Thyroid gland (tissue), 4 donors: ENCODE measurements at places on chromosomes 13 and 19. TPM values are rescaled to one million over a fixed set of nuclear protein-coding genes. Genes with fewer than 3 reads are reported as not detected.

DNA sequence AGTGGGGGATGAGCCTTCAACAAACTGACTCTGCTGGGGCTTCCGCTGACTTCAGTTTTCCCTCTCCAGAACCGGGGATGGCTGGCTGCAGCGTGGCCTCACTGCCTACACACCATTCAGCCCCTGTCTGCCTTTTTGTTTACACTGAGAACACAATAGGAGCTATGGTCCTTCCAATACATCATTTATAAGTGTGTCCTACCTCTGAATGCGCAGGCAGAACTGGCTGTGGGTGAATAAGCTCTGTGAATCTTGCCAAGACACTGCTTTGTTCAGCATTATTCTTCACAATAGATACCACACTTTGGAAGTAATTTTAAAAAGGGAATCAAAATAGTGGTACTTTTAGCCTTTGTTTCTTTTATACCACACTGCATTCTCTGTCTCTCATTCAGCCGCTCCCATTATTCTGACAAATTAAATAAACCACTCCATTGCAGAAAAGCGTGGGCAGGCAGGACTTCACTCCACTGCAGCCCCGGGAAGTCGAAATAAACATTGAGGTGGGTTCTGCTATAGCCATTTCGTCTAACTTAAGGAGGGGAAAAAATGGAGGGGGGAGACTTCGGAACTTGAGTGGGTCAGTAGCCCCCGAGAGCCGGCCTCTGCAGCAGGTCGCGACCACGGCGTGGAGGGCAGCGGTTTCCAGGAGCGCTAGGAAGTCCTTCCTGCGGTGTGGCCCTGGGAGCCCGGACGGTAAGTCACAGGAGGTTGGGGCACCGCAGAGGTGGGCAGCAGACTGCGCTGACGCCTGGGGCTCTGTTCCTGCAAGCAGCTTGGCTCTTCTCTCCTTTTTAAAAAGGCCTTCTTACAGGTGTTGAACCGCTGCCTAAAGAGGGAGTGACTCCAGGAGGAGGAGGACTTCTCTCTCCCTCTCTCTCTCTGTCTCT, 94.8 kb upstream of the SOX1 start:
- H3K4me3 ChIP-seq: no peak overlapping the region
- H3K4me1 ChIP-seq: no peaks in the 10 kb centered on the region
- no peaks in the 10 kb centered on the region for H3K36me3 ChIP-seq
- no peak overlapping the region for H3K27ac ChIP-seq
- H3K27me3 ChIP-seq: no peaks in the 10 kb centered on the region

Gene KLK4
- not detected for total RNA-seq

DNA sequence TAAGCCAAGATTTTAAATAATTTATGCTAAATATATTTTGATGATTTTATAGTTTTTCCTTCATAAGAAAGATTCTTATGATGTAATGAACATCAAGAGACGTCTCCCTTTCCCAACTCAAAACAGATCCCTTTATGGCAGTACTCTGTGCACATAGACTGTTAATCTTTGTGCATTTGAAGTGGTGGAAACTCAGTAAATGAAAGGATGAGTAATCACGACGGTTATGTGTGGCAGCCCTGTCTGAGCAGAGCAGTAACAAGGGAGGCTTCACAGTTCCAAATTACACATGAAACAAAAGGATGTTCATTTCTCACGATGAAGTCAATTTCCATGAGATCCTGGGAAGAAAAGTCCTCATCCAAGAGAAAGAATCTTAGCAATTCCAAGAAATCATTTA, 498.1 kb downstream of the KLF5 start:
- H3K4me1 ChIP-seq: peaks cover 9% of the 10 kb centered on the region
- H3K36me3 ChIP-seq: no peaks in the 10 kb centered on the region
- DNase-seq: no peak
- H3K4me3 ChIP-seq: no peak overlapping the region
- H3K27me3 ChIP-seq: no peaks in the 10 kb centered on the region

DNA sequence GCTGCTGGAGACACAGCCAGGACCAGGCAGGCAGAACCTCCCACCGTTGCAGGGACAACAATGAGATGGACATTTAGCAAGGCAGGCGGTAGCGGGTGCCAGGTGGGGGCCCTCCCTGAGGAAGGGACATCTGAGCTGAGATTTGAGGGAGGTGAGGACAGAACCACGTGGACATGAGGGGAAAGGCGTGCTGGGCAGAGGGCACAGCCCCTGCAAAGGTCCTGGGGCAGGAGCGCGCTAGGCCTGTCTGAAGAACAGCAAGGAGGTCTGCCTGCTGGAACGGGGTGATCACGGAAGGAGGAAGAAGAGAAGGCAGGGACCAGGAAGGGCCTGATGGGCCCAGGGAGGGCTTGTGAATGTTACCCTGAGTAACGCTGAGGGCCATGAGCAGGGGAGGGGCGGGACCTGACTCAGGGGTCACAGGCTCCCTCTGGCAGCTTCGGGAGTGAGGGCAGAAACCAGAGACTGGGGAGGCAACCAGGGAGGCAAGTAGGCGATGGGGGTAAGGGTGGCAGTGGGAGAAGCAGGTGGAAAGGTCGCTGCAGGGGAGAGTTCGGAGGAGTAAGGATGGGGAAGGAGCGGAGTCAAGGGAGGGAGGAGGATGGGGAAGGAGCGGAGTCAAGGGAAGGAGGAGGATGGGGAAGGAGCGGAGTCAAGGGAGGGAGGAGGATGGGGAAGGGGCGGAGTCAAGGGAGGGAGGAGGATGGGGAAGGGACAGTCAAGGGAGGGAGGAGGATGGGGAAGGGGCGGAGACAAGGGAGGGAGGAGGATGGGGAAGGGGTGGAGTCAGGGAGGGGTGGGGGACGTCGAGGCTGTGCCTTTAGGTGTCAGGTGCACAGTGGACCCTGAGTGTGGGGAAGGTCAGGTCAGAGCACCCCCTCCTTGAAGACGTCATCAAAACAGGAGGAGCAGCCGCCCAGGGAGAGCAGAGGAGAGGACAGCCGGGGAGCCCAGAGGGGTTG, 15.7 kb upstream of the B3GNT3 start:
- no peak overlapping the region for H3K4me3 ChIP-seq
- no peak for DNase-seq
- H3K27me3 ChIP-seq: no peaks in the 10 kb centered on the region
- H3K27ac ChIP-seq: no peak overlapping the region

DNA sequence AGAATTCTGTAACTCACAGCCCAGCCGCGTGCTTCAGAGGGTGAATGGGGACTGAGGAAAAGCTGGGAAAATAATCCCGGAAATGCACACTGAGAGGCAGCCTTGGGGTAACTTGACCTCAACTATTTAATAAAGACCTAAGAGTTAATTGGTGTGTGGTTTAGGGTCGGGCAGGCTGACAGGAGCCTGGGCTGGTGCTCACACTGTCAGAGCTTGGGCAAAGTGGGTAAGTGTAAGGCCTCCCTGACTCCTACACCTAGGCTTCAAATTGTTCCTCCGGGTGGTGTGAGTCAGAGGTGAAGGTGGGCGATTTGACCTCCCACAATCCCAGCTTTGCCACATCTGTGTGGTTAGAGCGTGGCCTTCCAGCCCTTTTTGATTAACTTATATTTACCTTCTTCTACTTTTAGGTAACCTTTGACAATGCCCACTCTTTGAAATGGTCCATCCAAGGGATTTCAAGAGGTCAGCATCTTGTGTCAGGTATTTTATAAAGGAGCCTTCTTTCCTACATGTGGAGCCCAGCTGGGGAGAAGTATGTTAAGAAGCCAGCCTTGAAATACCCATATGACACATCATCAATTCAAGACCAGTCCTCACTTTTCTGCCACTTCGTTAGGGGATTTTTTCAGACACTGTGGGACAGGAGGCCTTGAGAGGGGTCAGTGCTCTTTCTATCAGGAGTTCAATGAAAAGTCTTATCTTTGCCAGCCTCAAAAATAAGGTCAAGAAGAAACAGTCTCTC, 114.2 kb downstream of the NUFIP1 start:
- no peak overlapping the region for H3K4me3 ChIP-seq
- H3K27ac ChIP-seq: no peak overlapping the region
- peaks cover 5% of the 10 kb centered on the region for H3K4me1 ChIP-seq
- H3K27me3 ChIP-seq: no peaks in the 10 kb centered on the region
- H3K36me3 ChIP-seq: no peaks in the 10 kb centered on the region
- DNase-seq: no peak

DNA sequence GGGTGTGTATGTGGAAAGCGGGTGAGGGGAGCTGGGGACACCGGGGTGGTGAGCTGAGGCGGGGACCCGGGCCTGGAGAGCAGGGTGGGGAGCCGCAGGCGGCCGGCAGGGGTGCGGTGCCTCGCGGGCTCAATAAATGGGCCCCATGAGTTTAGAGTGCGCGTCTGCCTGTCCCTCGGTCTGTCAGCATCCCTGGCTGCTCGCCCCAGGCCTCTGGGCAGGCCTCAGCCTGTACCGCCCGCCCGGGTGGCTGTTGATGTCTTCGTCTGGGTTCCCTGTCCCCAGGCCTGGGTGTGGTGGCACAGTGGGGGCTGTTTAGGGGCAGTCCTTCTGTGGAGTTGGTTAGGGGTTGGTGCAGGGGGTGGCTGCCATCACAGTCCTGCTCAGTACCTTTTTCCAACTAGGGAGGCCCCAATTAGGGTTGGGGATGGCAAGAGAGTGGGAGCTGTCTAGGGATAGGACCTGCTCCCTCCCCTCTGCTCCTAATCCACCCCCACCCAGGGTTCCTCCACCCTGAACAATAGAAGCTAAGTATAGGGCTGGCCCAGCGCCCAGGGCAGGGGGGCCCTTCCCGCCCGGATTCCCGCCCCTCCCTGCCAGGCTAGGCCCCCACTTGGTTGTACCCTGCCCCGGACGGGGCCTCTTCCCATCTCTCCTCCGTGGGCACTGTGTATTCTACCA, 12.2 kb downstream of the CIC start:
- H3K4me3 ChIP-seq: peak overlapping the region; percentile 82
- H3K27ac ChIP-seq: peak overlapping the region; percentile 89
- no peaks in the 10 kb centered on the region for H3K27me3 ChIP-seq
- peak; percentile 42 for DNase-seq
- peaks cover 67% of the 10 kb centered on the region for H3K4me1 ChIP-seq
- H3K36me3 ChIP-seq: no peaks in the 10 kb centered on the region

DNA sequence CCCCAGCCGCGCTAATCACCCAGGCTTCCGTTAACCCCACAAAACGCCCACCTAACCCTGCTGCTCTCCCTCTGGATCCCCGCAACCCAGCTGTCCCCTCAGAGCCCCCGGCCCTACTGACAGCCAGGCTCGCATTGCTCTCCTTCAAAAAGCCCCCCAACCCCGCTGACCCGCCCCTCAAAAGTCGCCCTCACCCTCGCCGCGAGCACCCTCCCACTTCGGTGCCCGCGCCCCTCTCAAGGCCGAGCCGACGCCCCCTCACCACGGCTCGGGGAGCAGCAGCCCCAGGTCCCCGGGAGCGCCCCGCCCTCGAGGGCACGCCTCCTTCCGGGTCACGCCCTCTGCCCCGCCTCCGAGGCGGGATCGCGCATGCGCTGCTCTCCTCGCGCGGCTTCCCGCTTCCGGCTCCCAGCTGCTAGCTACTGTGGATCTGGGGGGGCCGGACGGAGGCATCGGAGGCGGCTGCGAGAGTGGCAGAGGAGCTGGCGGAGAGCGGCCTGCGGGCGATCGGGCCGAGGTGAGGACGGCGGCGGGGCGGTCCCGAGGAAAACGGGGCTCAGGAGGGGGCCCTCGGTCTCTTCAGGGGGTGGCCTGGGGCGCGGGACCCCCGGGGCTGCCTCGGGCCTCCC, 46.1 kb downstream of the ARHGEF18 start:
- no peaks in the 10 kb centered on the region for H3K27me3 ChIP-seq
- H3K4me3 ChIP-seq: peak overlapping the region; percentile 42
- H3K27ac ChIP-seq: peak overlapping the region; percentile 60
- peaks cover 15% of the 10 kb centered on the region for H3K4me1 ChIP-seq

Gene ZNF44
- 21.2 TPM for total RNA-seq

Gene LIN37
- total RNA-seq: 18.9 TPM
